GM12891 (cell line): ENCODE measurements at places on chromosomes 5 and 9.

DNA sequence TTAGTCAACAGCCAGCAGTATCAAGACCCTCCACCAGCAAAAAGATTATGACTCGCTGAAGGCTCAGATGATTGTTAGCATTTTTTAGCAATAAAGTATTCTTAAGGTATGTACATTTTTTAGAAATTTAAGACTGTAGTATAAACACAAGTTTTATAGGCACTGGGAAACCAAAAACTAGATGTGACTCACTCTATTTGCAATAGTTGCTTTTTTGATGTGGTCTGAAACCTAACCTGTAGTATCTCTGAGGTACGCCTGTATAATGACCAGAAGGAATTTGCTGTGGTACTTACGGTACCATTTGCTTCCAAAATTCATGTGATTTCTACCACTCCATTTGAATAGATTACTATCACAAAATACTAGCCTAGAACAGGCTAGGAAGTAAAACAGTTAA, 60.8 kb downstream of the WDR41 start:
- DNase-seq, result no peak

DNA sequence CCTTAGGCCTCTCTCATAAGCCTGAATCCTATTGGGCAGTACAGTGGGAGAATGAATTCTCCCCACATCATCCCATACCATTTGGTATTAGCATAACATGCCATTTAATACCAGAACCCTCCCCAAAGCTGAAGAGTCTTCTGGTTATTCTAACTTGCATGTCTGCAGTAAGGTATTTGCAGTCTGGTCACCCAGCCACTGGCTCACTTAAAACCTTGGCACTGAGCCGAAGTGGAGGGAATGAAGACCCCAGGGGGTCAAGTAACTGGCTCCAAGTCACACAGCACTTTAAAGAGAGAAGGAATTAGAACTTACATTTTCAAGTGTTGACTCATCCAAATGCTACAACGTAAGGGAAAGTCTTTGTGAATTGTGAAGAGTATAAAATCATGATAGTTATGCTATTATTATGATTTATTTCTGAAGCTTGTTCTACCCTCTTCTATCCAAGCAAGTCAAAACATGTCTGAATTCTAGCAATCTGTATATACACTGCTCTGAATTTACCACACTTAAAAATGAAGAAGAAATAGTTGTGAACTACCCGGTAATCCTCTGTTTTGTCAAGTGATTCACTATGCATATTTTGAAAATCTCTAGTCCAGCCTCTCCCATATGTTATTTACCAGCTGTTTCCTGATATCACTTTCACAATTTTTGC, 28.5 kb downstream of the GLRA1 start:
- no peak for DNase-seq

- no peak for DNase-seq
These were observed 114.5 kb upstream of the GPR151 start for GRCh38 chr5:146630472-146630871.

DNA sequence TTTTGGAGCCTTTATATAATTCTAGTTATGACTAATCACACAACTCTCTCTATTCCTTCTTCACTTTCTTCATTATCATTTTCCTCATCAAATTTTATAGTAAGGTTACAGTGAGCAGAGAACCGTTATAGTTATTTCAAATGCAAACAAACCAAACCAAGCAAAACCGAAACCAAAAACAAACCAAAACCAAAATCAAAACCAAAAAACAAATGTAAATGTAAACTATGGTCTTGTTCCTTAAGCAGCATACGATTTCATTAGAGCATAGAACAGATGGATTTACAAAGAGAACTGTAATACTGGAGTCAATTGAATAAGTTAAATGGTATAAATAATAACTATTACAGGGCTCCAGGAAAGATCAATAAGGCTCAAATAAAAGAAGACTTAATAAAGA, 447.1 kb downstream of the LRRC70 start:
- no peak for DNase-seq

- no peak for DNase-seq
These were observed 4.7 kb downstream of the NTNG2 start for GRCh38 chr9:132166599-132166998.

DNA sequence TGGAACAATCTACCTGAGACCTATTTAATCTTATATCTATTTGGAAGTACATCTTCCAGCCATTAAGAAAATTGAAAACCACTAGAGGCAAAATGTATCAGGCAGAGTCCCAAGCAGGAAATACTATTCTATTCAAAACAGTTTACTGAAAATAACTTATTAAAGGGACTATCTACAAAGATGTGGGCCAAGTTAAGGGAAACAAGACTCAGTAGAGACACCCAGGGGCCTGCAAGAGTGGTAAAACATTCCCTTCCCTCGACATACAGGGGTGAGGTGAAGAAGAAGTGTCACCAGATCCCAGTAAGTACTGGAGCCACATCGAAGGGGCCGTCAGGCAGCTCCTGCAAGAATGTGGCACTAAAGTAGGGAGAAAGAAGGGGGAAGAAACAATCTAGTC, 12.1 kb upstream of the NRG2 start:
- DNase-seq, result no peak

DNA sequence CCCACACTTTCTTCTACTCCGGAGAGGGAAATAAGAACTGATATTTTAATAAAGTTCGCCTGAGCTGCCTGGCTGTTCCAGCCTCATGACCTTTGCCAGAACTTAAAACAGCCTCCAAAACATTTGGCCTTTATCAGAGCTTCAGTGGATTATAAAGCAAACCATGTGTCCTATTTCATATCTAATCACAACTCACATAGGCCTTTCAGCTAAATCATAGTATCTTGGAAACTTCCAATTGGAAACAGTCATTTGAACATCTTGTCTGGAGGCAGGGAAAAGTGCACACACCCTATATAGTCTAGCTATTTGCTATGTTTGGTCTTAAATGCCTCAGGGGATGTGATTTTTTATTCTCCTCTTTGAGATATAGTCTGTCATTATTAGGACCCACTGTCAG, 46.0 kb upstream of the FREM1 start:
- DNase-seq, result no peak

DNA sequence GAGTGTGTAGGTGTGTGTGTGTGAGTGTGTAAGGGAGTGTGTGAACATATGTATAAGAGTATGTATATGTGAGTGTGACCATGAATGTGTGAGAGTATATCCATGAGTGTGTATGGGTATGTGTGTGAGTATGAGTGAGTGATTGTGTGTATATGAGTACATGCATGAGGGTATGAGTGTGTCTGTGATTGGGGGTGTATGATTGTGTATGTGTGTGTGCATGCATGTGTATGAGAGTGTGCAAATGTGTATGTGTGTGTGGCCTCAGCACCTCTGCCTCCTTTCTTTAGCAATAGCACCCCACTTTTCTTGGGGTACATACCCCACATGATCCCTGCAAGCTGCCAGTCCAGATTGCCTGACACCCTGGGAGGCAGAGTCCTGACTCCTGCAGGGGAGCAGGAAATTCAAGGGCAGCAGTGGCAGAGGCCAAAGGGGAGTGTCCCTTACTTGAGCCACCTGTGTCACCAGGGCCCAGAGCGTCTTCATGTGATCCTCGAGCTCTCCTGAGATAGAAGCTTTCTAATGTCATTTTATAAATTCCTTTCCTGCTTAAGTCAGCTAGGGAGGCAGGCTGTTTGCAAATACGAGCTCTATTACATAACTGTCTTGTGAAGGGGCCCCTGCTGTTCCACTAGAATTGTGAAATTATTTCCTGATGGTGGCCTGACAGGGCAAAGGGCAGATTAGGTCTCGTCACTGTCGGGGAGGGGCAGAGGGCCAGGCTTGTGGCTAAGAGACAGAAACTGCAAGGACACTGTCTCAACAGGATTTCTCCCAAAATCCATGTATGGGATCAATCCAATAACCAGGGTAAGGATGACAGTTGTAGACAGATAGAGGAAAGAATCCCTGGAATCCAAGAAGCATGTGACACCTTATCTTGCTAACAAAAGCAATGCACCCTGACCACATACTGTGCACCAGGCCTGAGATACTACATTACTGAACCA, 389.1 kb downstream of the GADD45G start:
- no peak for DNase-seq

DNA sequence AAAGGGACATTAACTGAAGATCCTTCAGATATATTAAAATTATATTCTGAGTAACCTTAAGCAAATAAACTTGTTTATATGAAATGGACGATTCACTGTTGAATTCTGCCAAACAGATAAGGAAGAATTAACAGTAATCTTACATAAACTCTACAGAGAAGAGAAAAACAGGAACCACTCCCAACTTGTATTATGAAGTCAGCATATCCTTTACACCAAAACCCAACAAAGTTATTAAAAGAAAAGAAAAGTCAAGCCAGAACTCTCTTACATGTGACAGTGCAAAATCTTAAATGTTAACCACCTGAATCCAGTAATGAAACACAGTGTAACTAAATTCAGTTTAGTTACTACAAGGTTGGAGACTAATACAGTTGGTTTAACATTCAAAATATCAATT, 185.8 kb downstream of the DEPDC1B start:
- DNase-seq, result no peak

DNA sequence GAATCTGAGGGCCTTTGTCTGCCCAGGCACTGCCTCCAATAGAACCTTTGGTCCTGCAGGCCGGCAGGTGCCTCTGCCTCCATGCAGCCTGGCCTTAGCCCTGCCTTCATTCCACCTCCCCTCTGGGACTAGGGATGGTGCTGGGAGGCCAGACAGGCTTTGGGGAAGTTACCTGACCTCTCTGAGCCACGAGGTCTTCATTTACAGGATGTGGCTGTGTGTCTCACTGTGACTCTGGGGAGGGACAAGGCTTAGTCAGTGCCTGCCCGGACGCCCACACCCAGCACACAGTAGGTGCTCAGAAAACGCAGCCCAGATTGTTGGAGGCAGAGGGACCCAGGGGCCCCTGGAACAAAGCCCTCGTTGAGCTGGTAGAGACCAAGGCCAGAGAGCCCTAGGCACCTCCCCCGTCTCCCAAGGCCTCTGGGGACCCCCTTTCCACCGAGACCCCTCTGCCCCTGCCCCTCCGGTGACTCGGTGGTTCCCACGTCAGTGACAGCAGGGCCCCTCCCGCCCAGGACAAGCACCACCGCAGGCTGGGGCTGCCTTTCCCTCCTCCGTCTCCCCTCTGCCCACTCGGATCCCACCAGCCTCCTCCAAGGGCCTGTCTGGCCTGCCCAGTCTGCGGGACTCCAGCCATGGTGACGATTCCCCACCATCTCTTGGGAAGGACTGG, 46.9 kb upstream of the EGFL7 start:
- no peak for DNase-seq

DNA sequence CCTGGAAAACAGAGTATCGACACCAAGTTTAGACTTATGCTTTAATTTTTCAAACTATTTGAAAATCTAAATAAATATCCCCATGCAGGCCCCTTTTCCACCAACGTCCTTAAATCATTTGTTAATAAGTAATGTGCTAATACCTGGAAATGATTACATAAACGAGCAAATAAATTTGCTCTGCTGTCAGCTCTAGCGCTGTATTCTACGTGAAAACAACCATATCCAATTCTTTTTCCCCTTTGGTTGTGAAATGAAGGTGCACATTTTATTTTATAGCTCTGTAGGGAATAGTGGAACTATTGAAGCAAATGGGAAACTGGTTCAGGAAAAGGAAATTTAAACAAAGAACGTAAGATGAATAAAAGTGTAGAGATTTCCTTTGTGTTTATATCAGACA, 137.7 kb upstream of the ZNF608 start:
- no peak for DNase-seq
